ENCODE measurements at places on chromosomes 7 and 10.
A peak's percentile ranks its signal among the peaks of the same experiment; 100 is the strongest.

- DNase-seq, result no peak
Observed at GRCh38 chr10:6654571-6654970, 74.5 kb upstream of the PRKCQ start.

- DNase-seq, result no peak
Observed at GRCh38 chr10:9311702-9312499, 1257.4 kb downstream of the GATA3 start.

DNA sequence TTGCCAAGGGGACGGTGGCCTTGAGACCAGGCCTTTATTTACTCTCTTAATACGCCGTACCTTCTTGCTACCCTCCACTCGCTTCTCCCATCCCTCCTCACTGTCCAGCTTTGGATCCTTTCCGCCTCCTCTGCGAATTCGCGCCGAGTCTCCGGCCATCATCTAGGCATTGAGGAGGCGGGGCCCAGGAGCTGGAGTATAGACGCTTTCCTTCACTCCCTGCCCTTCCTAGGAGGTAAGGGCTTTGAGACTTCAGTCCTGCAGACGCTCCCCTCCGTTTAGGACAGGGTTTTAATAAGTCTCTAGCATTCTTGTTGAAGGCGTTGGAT lies 538 bp downstream of the TFAM start:
- DNase-seq, result peak; percentile 10

GRCh38 chr7:69736126-69736810 lies 138.0 kb downstream of the AUTS2 start:
- DNase-seq, result no peak

- DNase-seq, result no peak
Observed at GRCh38 chr10:87534173-87534858, 29.6 kb downstream of the MINPP1 start.

GRCh38 chr10:34292675-34293074 lies 522.4 kb downstream of the PARD3 start:
- no peak for DNase-seq

GRCh38 chr10:78655979-78656378 lies 412.8 kb upstream of the ZMIZ1 start:
- DNase-seq, result no peak

DNA sequence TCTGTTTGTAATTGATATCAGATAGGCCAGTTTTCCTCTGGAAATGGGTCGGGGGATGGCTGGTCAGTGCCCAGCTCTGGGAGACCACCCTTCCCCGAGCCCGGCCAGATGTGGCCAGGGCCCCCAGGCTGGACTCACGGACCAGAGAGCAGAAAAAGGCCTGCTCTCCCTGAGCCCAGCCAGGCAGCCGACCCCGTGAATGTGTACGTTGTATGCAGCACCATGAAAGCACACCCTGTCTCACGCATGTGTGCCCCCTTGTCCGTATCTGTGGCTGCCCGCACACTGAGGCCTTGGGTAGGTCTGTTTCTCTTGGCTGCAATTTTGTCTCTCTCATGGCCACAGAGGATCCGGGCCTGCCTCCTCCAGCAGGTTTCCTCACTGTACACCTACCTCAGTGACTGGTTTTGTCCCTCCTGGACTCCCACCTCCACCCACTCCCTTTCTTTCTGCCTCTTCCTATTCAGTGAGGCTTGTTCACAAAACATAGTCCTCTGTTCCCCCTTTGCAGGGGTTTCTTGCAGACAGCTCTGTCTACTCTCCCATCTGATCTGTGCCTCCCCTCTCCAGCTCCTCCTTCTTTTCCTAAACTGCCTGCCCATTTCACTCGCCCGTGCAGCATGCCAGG lies 23.6 kb upstream of the ANKRD2 start:
- no peak for DNase-seq

GRCh38 chr10:102419269-102420180 lies 940 bp upstream of the PSD start:
- peak; percentile 81 for DNase-seq

DNA sequence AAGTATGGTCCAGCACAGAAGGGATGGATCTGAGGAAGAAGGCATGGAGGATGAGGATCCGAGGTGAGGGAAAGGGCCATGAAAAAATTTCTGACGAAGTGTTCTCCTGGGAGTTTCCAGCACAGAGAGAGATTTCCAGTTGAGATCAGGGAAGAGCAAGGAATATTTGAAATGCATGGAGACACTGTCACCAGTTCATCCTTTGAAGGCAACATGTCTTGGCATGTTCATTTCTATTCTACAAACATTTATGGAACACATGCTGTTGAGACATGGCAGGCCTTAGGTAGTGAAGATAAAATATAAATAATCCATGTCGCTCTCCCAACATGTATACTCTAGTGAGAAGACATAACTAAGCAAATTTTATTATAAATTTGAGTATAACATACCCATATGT lies 234.0 kb upstream of the TCF7L2 start:
- DNase-seq, result no peak
